ENCODE measurements at places on chromosomes 7 and 10. TPM values are rescaled to one million over a fixed set of nuclear protein-coding genes. Genes with fewer than 3 reads are reported as not detected.

DNA sequence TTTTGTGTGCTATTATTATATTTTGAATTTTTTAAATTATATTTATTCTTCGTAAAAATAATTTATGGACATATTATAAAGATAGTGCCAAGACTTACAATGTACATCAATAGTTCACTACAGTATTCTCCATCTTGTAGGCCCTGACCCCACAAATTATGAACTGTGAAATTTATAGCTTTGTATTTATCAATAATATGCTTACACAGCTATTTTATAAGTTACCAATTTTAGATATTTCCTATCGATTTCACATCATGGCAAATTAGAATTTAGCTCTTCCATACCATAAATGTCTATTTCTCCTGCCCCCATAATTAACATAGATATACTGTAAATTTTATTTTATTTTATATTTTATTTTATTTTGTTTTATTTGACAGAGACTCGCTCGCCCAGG is 34.4 kb upstream of the GNAI1 start:
- DNase-seq, result no peak

GRCh38 chr7:96596120-96596826 is 113.4 kb downstream of the SEM1 start:
- no peak for DNase-seq

DNA sequence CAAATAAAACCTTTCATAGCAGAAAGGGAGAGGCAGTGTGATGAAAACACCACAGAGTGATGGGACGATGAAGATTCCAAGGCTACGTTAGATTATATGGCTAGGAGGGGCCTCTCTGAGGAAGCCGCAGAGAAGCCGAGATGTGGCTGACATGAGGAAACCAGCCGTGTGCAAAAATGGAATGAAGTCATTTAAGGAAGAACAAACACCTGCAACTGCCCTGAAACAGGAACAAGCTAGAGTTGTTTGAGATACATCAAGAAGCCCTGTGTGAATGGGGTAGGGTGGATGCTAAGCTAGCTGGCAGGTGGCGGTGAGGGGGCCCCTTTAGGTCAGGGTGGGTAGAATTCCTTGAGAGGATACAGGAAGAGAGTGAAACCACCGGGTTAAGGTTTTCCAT is 129.5 kb downstream of the KLF6 start:
- no peak for DNase-seq

The CHCHD3 gene
- 40.6 TPM for total RNA-seq

DNA sequence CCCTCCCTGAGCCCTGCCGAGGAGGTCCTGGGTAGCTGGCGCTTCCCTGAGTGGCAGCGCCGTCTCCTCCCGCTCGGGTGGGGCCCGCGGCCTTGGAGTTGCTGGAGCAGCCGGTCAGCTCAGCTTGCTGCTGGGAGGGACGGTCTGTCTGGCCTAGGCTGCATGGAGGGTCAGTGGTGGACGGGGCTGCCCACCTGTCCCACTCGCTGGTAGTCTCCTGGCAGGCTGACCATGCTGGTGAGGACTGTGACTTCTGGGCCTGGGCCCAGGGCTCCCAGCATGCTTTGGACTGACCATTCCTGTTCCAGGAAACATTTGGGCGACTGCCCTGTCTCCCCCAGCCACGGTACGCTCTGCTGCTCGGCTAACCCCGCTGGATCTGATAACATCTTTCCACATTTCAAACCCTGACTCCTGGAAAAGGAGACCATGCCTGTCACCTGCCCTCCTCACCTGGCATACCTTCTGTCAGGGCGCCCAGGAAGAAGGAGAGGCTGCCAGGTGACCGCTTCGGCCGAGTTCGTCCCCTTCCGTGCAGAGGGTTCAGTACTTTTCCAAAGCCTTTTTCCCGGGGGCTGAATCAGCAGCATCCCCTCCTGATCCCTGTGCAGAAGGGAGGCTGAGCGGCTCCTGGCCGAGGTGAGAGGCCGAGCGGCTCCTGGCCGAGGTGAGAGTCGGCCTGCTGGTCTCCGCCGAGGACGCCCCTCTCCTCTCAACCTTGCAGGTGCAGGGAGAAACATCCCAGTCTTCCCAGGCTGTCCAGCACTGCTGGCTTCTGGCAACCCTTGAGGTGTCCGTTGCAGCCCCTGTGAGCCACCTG is 43.4 kb downstream of the FAM20C start:
- DNase-seq, result no peak

The INPP5A gene
- 73.8 TPM for total RNA-seq

The ANXA7 gene
- 129 TPM for total RNA-seq

DNA sequence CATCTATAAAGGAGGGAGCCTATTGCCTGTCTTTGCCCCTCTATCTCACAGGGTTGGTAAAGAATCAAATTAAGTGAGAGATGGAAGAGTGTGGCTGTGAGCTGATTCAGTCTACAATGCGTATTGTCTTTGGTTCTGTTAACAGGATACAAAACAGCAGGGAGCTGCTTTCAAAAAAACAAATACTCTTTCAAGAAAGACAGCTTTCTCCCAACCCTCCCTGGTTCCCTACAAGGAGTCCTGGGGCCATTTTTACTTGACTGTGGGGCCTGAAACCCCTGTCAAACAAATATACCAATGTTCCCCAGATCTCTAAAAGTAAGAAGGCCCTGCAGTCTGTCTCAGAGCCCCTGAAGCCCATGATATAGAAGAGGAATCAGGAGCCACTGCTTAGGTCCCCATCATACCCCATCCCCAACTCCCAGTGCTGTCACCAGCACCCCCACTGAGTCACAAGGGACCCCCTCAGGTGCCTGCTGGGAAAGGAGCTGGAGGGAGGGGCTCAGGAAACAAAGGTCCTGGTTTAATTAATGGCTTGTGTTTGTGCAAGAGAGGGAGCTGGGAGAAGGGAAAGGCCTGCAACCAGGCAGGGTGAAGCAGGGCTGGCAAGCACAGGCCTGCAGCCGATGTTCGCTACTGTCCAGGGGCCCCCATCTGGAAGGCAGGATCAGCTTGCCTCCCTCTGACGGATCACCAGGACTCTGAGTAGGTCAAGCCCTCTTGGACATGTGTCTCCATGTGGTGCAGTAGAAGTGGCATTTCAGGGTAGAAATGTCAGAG is 182.0 kb upstream of the GHITM start:
- DNase-seq, result no peak

- peak; percentile 2 for DNase-seq
Measured at GRCh38 chr7:64874114-64874513, 29.0 kb upstream of the ZNF273 start.

- DNase-seq, result no peak
Measured at GRCh38 chr10:118145256-118145655, 98.5 kb upstream of the RAB11FIP2 start.

DNA sequence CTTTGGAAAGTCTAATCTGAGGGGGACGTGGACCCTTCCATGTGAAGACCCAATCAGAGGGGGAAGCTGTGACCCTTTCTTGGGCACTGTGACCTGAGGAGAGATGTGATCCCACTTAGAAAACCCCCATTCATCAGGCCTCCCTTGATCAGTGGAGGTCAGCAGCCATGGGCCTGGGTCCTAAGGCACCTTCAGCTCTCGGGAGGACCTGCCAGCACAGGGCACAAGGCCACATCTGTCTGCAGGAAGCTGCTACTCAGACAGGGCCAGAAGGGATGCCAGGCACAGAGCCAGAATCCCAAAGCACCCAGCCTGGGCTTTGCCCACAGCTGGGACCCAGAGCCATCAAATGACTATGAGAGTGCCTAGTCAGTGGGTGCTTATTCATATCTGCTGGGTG is 14.7 kb upstream of the RABGEF1 start:
- DNase-seq, result no peak

DNA sequence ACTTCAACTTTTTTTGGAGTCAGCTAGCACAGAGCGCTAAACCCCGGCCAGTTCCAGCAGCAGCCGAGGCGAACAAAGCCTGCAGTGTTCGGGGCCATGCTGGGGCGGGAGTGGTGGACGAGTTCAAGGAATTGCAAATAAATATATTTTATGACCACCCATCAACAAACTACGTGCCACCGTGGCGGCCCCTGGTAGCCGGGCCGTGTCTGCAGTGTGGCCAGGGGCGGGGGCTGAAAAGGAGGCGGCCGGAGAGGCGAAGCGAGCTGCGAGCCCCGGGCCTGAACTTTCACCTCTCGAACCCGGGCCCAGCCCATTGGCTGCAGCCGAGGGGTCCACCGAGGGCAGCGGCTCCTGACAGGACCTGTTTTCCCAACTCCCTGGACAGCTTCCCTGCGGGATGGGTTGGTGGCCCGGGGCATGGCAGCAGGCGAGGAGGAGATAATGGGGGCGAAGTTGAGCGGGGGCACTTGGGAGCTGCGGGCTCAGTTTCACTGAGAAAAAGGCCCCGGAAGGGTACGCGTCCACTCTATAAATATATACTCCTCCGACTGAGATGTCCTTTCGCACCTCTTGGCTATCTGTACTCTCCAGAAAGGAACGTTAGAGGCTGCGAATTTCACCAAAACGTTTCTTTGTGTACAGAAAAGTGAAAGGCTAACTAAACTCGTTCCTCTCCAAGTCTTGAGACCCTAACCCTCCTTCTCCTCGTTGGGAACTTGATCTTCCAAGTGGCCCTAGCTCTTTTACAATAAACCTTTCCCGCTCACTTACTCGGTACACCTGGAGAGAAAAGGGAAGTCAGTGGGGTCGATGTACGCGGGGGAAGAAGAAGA is 164.6 kb upstream of the PPP1R3A start:
- peak; percentile 14 for DNase-seq

- DNase-seq, result no peak
Measured at GRCh38 chr7:22301790-22302189, 55.2 kb downstream of the RAPGEF5 start.

The ADAM12 gene
- 1.5 TPM for total RNA-seq

The FANK1 gene
- total RNA-seq, result 2.7 TPM

- DNase-seq, result no peak
Measured at GRCh38 chr7:128888039-128888755, 22.3 kb downstream of the KCP start.

The HABP2 gene
- not detected for total RNA-seq

The IL2RA gene
- not detected for total RNA-seq

The AP1S1 gene
- total RNA-seq, result 14.5 TPM

GRCh38 chr7:156616269-156617202 is 24.0 kb upstream of the RNF32 start:
- no peak for DNase-seq

The CYP3A4 gene
- not detected for total RNA-seq

The MSMB gene
- total RNA-seq, result not detected

DNA sequence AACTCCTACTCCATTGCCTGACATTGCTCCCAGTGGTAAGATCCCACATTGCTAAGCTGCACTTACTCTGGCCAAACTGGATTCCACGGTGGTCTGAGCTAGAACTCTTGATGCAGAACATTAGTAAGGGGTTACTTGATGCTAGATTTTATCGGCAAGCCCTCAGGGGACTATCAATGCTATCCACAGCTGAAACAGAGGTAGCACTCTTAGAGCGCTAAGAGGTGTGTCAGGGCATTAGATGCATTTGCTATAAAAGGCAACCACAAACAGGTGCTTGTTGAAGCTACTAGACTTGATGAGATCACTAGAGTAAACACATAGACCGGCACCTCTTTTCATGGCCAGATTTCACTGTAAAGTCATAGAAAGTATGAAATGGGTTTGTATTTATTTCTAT is 116.3 kb downstream of the MDFIC start:
- DNase-seq, result no peak

DNA sequence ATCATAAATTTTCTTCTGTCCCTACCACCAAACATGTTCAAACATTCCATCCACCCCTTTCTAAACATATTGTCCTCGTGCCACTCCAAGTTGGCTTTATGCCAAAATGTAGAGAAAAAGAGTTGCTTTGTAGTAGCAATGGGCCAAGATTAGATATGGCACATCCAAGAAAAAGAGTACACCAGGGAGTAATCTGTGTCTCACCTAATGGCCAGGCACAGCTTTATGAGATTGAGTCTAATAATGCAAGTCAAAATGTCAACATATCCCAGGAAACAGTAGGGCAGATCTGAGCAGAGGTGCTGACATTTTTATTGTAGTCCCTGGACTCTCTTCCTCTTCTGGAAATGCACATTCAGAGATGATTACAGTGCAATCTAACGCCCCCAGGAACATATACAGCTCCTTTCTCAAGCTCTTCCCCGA is 5.7 kb upstream of the OR6V1 start:
- no peak for DNase-seq

DNA sequence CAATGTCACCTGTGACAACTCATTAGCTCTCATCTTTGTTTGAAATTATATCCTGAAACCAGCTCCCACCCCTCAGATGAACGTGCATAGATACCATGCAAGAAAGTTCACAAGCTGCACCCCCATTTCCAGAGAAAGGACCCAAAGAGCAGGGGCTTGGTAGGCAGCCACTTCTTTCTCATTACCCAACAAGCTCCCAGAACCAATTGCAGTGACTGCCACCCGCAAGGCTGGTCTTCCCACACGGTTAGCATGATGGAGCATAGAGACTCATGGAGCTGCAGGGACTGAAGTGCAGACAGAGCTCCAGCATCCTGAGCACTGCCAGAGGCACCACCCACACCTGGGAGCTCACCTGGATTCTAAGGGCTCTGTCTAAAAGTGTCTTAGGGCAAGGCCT is 28.5 kb downstream of the FRMPD2 start:
- DNase-seq, result no peak

The STX1A gene
- 15.0 TPM for total RNA-seq

The DNAH11 gene
- total RNA-seq, result 0.22 TPM
